ENCODE measurements at places on chromosomes 4 and X. TPM values are rescaled to one million over a fixed set of nuclear protein-coding genes. Genes with fewer than 3 reads are reported as not detected.

Gene CT47B1
- total RNA-seq = not detected

- no peak for DNase-seq
- no peaks in the 10 kb centered on the region for H3K36me3 ChIP-seq
- no peaks in the 10 kb centered on the region for H3K27me3 ChIP-seq
- H3K4me3 ChIP-seq = no peak overlapping the region
- no peak overlapping the region for H3K27ac ChIP-seq
- H3K4me1 ChIP-seq = peaks cover 6% of the 10 kb centered on the region
These were observed 34.2 kb downstream of the PLAC1 start for GRCh38 chrX:134624046-134624430.

Gene AVPR2
- total RNA-seq = 0.37 TPM

DNA sequence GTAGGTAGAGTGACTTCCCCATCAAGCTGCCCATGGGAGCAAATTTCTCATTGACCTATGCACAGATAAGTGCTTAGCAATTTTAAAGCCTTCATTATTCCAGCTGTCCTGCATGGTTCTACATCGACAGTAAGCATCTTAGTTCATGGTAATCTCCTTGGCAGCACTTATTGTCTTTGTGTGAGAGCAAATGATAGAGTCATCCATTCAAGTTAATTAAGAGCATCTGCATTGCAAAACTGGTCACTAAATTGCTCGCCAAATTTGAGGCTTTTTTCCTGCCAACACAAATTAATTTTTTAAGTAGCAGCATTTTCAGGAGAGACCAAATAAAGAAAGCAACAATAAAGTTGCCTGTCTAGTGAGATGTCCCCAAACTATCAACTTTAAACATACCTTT, 76.7 kb downstream of the SH3BGRL start:
- no peak for DNase-seq
- H3K4me1 ChIP-seq = no peaks in the 10 kb centered on the region
- H3K27me3 ChIP-seq = no peaks in the 10 kb centered on the region
- H3K4me3 ChIP-seq = no peak overlapping the region
- no peak overlapping the region for H3K27ac ChIP-seq
- peaks cover 32% of the 10 kb centered on the region for H3K36me3 ChIP-seq

Gene ARAP2
- total RNA-seq = 35.6 TPM

DNA sequence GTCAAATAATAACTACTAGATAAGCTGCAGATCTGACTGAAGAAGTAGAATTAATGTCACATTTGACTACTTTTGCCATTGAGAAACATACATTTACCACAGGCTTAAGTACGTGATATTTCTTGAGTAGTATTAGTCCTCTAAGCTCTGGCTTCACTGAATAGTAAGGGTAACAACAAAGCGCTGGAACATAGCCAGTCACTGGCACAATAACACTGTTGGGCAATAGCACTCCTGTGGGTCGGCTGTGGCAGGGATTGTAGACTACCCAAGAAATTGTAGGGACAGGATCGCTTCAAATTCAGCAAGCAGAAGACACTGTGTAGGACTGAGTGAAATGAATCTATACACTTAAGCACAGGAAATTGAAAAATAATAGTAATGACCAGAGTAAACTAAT, 27.1 kb upstream of the IL15 start:
- no peaks in the 10 kb centered on the region for H3K27me3 ChIP-seq
- no peaks in the 10 kb centered on the region for H3K36me3 ChIP-seq
- no peaks in the 10 kb centered on the region for H3K4me1 ChIP-seq
- H3K4me3 ChIP-seq = no peak overlapping the region

GRCh38 chr4:94139931-94140612, 67.6 kb upstream of the SMARCAD1 start:
- H3K27ac ChIP-seq = no peak overlapping the region
- no peaks in the 10 kb centered on the region for H3K27me3 ChIP-seq
- no peak overlapping the region for H3K4me3 ChIP-seq
- no peak for DNase-seq

Measured in stomach (tissue), 19 donors.